ENCODE measurements at places on chromosomes 3 and 15. TPM values are rescaled to one million over a fixed set of nuclear protein-coding genes. Genes with fewer than 3 reads are reported as not detected.

Gene SCG5
- 9.2 TPM for total RNA-seq

DNA sequence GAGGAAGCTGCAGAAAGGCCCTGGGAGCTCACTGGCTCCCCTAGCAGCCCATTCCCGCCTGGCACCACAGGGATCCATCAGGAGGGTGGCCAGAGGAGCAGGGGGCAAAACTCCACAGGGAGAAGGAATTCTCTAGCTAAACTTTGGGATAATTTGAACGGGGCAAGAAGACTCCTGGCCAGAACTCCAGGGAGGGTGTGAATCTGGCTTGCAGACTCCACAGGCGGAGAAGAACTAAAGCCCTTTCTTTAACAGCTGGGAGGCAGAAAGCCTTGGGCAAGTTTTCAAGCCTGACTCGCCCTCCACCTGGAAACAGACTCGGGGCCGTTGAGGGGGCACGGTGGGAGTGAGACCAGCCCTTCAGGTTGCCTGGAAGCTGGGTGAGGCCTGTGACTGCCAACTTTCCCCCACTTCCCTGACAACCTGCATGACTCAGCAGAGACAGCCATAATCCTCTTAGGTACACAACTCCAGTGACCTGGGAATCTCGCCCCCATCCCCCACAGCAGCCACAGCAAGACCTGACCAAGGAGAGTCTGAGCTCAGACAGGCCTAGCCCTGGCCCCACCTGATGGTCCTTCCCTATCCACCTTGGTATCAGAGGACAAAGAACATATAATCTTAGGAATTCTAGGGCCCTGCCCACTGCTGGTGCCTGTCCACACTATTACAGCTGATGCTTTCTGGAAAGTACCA, 28.6 kb downstream of the SLC27A2 start:
- DNase-seq, result peak; percentile 5

Gene COL8A1
- total RNA-seq, result 22.4 TPM

Gene CD86
- total RNA-seq, result 2.5 TPM

GRCh38 chr3:123633530-123633929, 48.7 kb upstream of the HACD2 start:
- no peak for DNase-seq

Gene PLSCR2
- total RNA-seq, result not detected

DNA sequence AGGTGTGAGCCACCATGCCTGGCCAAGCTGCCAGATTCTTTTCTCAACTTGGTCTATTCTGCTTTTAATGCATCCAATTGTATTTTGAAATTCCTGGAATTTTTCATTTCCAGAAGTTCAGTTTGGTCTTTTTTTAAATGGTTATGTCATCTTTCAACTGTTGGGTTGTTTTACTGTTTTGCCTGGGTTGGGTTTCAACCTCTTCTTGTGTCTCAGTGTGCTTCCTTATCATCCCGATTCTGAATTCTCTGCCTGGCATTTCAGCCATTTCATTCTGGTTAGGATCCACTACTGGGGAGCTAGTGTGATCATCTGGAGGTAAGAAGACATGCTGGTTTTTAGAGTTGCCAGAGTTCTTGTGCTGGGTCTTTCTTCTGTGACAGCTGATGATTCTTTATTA, 61.5 kb downstream of the LRRC49 start:
- DNase-seq, result no peak

GRCh38 chr15:35244227-35244626, 159.1 kb upstream of the NANOGP8 start:
- DNase-seq, result no peak

DNA sequence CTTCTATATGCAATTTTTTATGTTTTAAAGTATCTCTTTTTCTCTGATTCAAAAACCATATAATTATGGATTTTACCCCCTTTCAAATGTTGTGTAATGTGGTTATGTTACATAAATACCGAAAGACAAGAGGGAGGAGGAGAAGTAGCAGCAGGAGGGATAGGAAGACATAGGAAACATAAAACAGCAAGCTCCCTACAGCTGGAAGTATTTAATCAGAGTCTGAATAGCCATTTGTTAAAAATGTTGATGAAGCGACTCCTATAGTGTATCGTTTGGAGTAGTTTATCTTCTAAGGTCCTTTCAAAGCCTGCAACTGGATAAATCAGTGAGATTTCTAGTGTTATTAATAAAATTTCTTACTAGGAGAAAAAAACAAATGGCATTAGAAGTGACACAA, 598.1 kb upstream of the GOLIM4 start:
- DNase-seq, result no peak

GRCh38 chr15:99142562-99142961, 37.7 kb downstream of the SYNM start:
- no peak for DNase-seq

DNA sequence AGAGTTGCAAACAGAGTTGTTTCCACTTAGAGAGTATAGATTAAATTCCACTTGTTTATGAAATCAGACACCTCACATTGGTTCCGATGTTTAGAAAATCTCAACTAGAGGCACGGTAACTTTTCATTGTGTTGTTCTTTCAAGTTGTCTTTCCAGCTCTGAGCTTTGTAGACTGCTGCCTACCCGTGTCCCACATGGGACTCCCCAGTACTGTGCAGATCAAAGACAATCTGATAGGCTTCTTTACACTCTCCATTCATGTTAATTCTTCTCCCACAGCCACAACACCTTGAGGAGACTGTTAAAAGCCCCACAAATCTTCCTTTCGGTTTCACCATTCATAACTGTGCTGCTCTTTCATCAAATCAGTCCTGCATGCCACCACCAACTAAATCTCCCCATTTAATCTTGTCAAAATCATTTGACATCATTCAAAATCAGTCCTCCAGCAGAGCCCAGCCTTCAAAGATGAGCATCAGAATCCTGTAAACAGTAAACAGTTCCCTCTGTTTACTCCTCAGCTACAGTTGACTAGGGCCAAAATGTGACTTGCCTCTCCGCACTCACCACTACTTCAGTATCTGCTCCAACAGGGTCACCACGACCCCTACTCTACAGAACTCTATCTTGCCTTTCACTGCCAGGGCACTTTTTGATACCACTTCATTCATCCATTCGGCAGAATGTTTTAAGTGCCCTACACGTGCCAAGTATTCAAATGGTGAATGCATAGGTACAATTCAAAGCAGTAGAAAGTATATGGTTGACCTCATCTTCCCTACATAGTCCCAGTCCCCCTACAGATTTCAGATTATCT, 8.3 kb downstream of the ANXA2 start:
- DNase-seq, result peak; percentile 20

DNA sequence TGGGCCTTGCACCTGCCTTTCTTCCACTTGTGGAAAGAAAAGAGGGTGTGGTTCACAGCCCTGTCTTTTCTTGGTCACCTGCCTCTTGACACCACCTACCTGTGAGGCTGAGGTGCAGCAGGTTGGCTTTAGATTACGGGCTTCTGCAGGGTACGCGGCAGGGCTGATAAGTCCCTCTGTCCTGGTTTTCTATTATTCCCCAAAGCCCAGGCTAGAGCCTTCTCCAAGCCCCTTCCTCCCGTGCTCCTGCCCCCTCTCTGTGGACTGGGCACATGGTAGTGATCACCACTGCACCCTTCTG, 44.8 kb upstream of the HACD2 start:
- DNase-seq, result no peak

Gene LCMT2
- total RNA-seq, result 5.2 TPM

Gene MUC20
- total RNA-seq, result 11.5 TPM

GRCh38 chr3:8678751-8679150, 34.2 kb upstream of the SSUH2 start:
- DNase-seq, result no peak

Gene BNC1
- total RNA-seq, result 2.8 TPM

Gene C3orf20
- total RNA-seq, result not detected

GRCh38 chr3:149975919-149976318, 5.2 kb upstream of the PFN2 start:
- DNase-seq, result no peak
